ENCODE measurements at places on chromosomes 6 and 20. TPM values are rescaled to one million over a fixed set of nuclear protein-coding genes. Genes with fewer than 3 reads are reported as not detected.

DNA sequence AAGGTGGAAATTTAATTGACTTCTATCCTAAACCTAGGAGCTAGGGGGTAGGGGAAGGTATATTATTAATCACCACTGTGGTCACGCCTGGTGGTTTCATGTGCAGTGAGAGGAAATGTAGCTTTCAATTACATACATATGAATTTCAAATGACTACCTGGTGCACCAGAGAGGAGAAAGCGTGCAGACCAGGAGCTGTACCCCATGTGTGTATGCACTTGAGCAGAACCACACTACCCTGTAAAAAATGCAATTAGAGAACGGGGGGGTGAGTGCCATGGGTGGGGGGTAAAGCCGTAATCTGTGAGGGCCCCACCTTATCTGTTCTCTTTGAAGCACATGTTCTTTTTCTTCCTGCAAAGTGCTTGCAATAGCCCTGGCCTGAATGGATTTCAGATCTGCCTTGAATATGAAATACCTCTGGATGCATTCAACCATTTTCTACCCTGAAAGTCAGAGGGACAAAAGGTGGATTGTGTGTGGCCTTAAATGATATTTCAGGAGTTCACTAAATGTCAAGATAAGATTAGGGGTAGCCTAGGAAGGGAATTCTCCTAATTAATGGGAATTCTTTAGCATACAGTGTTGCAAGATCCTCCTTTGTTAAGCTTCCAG is 30.9 kb upstream of the EDN3 start:
- no peak for DNase-seq

- no peak for DNase-seq
Measured at GRCh38 chr6:39007575-39007974, 41.0 kb upstream of the GLP1R start.

MRPS26 gene
- polyA plus RNA-seq = 65.2 TPM

DNA sequence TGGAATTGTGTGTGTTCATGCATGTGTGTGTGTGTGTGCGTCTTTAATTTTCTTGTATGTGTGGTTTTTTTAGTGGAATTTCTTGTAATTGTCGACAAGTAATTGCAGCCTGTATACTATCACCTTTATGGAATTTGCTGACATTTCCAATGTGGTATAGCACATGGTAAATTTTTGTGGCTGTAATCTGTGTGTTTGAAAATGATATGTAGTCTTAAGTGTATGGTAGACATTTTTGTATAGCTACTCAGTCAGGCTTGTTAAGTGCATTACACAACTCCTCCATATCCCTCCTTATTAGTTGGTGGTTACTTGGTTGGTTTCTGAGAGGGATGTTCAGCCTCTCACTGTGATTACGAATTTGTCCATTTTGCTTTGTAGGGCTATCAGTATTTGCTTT is 384.5 kb upstream of the HSF2 start:
- DNase-seq = no peak

DNA sequence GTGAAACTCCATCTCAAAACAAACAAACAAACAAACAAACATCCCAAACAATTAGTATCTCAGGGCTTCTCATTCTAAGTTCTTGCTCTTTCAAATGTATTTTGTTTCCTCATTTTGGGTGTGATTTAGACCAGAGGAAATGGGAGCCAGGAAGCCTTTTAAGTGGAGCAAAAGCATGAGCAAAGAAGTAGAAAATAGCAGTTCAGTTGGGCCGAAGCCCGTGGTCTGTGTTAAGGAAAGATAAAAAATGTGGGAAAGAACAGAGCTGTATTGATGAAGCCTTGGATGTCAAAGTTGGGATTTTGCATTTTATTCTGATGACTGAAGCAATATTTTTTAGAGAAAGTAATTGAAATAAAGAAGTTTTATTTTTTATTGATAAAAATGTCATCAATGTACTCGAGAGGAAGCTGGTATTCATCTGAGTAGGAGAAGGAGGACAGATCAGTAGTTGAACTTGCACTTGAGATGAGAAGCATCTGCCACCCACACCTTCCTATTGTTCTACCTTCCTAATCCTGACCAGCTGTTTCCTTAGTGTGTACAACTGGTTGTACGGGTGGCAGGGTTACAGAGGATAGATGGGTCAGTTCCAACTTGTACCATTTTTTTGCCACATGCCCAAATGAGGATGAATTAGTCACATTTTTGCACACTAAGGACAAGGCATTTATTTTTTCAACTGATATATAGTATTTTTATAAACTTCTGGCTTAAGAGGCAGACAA is 56.1 kb downstream of the KIAA0408 start:
- no peak for DNase-seq

ACSS1 gene
- 83.7 TPM for polyA plus RNA-seq
